ENCODE measurements at places on chromosomes 6 and 20.

GRCh38 chr6:141492521-141493284, 640.0 kb upstream of the GJE1 start:
- DNase-seq = no peak
- no peak overlapping the region for H3K4me3 ChIP-seq
- H3K4me1 ChIP-seq = no peaks in the 10 kb centered on the region
- no peak overlapping the region for H3K27ac ChIP-seq
- no peaks in the 10 kb centered on the region for H3K27me3 ChIP-seq
- H3K36me3 ChIP-seq = no peaks in the 10 kb centered on the region

GRCh38 chr6:152975204-152975915, 7.5 kb downstream of the FBXO5 start:
- no peaks in the 10 kb centered on the region for H3K27me3 ChIP-seq
- H3K27ac ChIP-seq = no peak overlapping the region
- H3K36me3 ChIP-seq = no peaks in the 10 kb centered on the region
- H3K4me1 ChIP-seq = no peaks in the 10 kb centered on the region
- H3K4me3 ChIP-seq = no peak overlapping the region
- DNase-seq = no peak

DNA sequence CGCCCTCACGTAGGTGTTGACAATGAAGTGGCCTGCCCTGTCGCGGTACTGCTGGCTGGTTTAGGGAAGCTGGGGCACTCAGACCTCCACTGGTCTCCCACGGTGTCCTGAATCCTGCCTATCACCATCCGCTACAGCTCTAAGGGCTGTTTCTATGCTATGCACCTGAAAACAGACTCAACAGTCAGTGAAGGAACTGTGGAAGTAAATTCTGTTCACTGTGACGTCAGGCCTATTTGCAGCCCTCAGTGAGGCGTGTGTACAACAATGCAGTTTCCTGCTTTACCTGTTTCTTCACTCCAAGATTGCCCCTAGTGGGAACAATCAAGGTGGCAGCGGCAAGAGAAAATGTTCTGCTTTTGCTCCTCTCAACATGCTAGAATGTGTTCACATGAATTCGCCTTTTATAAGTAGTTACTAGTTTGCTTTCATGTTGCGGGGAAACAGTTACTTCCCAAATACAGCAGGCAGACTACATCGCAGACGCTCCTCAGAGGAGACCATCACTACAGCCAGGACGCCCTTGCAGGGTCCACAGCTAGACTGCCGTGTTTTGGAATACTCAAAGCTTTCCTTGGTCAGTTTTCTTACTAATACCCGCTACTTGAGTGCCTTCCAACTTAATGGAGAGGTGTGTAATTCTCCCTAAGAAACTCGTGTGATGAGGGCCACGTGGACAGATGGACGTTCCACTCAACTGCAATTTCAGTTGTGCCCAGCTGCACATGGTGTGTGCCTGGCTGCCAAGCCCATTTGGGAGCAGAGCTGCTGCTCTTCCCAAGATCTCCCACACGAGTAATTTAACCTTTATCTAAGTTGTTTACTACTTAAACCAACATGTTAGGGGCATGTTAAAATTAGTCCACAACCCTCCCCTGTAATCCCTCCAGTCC, 25.4 kb downstream of the DIDO1 start:
- no peak overlapping the region for H3K4me3 ChIP-seq
- peaks cover 7% of the 10 kb centered on the region for H3K36me3 ChIP-seq
- H3K27me3 ChIP-seq = no peaks in the 10 kb centered on the region
- no peaks in the 10 kb centered on the region for H3K4me1 ChIP-seq
- no peak for DNase-seq

GRCh38 chr6:53989504-53989903, 121.7 kb upstream of the MLIP start:
- no peaks in the 10 kb centered on the region for H3K36me3 ChIP-seq
- no peak overlapping the region for H3K27ac ChIP-seq
- no peaks in the 10 kb centered on the region for H3K27me3 ChIP-seq
- H3K4me3 ChIP-seq = no peak overlapping the region

DNA sequence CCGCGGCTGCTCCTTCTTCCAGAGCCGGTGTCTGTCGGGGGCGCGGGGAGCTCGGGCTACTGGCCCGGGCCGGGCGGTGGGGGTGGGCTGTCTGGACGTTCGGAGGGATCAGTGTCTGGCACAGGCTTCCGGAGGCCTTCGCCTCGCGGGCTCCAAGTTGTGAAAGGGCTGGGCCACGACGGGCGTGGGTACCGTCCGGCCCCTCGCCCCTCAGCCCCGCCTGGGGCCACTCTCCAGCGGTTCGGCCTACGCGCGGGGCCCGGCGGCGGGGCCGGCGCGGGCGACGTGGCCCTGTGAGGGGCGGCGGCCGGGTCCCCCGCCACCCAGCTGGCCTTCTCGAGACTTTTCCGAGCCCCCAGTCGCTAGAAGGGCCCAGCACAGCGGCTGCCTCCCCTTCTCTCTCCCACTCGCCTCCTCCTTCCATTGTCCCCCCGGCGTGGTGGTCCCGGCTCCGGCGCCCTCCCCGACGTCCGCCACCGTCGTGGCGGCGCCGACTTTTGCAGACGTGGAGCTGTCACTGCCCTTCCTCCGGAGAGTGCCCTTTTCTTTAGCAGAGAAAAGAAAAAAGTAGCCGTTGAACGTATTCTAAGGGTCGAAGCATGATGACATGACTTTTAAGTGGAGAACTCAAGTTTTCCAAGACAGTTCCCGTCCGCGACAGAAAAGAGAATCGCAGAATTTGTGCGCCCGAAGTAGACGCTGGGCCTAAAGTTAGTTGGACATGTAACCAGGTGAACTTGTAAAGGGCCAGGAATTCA, 571 bp downstream of the ITCH start:
- no peak for DNase-seq
- no peaks in the 10 kb centered on the region for H3K36me3 ChIP-seq
- no peaks in the 10 kb centered on the region for H3K27me3 ChIP-seq
- H3K4me3 ChIP-seq = peak overlapping the region; percentile 88
- peak overlapping the region; percentile 97 for H3K27ac ChIP-seq

DNA sequence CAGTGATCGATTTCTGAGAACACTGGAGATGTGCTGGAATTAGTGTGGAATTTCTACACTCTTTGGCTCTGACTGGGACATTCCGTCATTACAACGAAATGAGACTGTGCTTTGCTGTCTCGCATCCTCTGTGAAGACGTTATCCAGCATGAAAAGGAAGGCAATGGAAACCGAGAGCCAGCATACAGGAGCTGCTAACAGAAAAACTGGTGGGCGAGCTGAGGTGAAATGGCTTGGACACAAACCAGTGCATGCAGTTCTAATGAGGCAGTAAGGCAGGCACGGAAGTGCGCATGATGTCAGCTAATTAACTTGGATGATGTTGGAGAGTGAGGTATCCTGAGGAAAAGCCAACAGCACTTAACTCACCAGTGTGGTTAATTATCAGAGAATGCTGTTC, 202.8 kb upstream of the AGPAT4 start:
- H3K4me3 ChIP-seq = no peak overlapping the region
- no peak for DNase-seq
- no peaks in the 10 kb centered on the region for H3K27me3 ChIP-seq
- no peaks in the 10 kb centered on the region for H3K36me3 ChIP-seq

DNA sequence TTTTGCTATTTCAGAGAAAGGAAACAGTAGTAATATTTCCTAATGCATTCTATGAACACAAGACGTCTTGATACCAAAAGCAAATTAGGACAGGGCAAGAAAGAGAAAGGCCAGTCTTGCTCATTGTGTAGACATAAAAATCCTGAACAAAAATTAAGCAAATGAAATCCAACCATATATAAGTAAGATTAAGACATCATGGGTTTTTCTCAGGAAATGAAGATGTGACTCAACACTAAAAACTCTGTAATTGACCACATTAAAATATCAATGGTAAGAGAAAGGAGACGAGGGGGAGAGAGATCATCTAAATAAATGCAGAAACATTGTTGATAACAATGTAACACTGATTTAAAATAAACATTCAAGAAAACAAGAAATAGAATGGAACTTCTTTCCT, 205.4 kb downstream of the SOD2 start:
- H3K4me3 ChIP-seq = no peak overlapping the region
- no peaks in the 10 kb centered on the region for H3K4me1 ChIP-seq
- no peak overlapping the region for H3K27ac ChIP-seq
- no peaks in the 10 kb centered on the region for H3K36me3 ChIP-seq

DNA sequence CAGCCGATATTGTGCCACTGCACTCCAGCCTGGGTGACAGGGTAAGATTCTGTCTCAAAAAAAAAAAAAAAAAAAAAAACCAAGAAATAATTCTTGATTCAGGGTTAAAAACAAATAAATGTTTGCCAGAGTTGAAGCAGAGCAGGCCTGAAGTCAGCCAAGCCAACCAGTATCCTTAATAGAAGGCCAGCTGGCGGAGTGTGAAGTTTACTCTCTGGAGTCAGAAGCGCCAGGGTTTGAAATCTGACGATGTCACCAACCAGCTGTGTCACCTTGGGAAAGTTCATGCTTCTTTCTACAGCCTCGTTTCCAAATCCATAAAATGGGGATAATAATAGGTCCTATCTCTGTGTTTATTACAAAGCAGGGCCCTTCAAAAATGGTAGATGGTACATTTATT, 73.0 kb upstream of the ENPP5 start:
- H3K4me3 ChIP-seq = no peak overlapping the region
- no peak for DNase-seq
- no peaks in the 10 kb centered on the region for H3K36me3 ChIP-seq
- H3K4me1 ChIP-seq = no peaks in the 10 kb centered on the region
- H3K27ac ChIP-seq = no peak overlapping the region

DNA sequence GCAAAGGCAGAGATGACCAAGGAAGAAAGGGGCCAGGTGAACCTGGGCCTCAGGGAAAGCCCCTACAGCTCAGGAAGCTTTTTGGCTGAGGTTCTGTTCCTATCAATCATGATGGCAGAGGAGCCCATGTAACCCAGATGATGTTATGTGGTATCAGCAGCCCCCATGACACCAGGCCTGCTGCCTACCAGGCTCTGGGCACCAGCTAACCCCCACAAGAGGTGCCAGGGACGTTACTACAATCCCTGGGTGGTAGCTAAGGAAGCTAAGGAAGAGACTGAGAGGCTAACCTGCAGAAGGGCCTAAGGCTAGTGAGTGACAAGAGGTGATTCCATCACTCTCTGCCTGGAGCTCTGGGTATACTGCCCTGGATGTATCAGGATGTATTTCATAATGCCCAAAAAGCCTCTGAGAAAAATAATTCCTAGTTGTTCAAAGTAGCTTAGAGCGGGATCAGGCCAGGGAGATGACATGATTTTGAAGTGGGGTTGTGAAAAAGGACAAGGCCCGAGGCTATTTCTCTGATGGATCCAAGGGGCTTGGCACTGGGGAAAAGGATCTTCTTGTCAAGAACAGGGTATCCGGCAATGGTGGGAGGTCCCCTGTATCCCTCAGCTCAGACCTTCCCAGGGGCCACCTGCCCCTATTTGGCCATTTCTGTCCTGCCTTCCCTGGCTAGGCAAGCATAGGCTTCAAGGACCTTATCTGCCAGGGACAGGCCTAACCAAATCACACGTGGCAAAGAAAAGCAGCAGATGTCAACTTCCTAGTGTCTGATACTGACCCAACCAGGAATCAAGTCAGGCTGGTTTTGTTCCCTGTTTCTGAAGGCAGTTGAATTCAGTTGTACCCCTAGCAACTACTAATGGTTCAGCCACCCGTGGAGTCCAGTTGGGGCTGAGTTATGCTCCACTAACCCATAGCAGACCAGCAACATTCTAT, 41.3 kb downstream of the PANK2 start:
- no peak overlapping the region for H3K4me3 ChIP-seq
- peaks cover 14% of the 10 kb centered on the region for H3K4me1 ChIP-seq
- DNase-seq = no peak
- H3K36me3 ChIP-seq = no peaks in the 10 kb centered on the region
- peak overlapping the region; percentile 82 for H3K27ac ChIP-seq
- no peaks in the 10 kb centered on the region for H3K27me3 ChIP-seq

GRCh38 chr6:26202201-26202611, 115.0 kb downstream of the HFE start:
- no peak overlapping the region for H3K27ac ChIP-seq
- H3K4me3 ChIP-seq = no peak overlapping the region
